ENCODE measurements at places on chromosomes 2 and 18. TPM values are rescaled to one million over a fixed set of nuclear protein-coding genes. Genes with fewer than 3 reads are reported as not detected.

GKN1 gene
- total RNA-seq: not detected

FIGN gene
- not detected for total RNA-seq

KLHL41 gene
- total RNA-seq: not detected

TEKT4 gene
- total RNA-seq: not detected

EML4 gene
- 240 TPM for total RNA-seq

WBP1 gene
- 70.6 TPM for total RNA-seq

DNA sequence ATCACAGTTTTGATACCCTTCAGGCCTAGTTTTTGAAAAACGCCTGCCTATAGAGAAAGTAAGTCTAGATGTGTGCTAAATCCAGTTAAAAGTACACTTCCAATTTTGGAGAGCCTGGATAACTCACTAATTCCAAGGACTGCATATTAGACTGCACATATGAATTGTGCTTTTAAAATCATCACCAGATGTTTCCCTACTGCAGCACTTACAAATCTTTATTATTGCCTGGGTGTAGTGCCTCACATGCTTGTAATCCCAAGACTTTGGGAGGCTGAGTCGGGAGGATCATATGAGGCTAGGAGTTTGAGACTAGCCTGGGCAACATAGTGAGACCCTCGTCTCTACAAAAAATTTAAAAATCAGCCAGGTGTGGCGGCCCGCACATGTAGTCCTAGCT lies 35.9 kb upstream of the HTR2B start:
- DNase-seq: no peak

GRCh38 chr2:241298673-241299072 lies 16.8 kb downstream of the HDLBP start:
- no peak for DNase-seq

GRCh38 chr2:23500836-23501235 lies 115.9 kb downstream of the KLHL29 start:
- no peak for DNase-seq

- peak; percentile 16 for DNase-seq
Measured at GRCh38 chr2:1550658-1551316, 137.5 kb downstream of the TPO start.

DNA sequence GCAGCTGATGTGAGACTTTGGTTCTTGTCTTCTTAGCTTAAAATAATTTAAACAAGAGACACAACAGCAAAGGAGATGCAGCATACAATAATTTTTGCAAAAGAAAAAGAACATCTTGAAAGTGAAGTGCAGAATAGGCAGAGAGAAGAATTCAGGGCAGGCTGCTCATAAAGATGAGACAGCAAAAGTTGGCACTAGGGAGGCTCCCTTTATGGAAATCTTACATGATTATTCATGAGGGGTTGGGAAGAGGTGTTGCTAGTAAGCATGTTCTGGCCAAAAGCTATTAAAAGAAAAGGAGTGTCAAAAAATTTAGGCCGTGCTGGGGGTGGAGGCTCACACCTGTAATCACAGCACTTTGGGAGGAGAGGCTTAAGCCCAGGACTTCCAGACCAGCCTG lies 4.2 kb upstream of the ALPP start:
- no peak for DNase-seq

- no peak for DNase-seq
Measured at GRCh38 chr2:131038258-131039100, 54.8 kb downstream of the FAM168B start.

DNA sequence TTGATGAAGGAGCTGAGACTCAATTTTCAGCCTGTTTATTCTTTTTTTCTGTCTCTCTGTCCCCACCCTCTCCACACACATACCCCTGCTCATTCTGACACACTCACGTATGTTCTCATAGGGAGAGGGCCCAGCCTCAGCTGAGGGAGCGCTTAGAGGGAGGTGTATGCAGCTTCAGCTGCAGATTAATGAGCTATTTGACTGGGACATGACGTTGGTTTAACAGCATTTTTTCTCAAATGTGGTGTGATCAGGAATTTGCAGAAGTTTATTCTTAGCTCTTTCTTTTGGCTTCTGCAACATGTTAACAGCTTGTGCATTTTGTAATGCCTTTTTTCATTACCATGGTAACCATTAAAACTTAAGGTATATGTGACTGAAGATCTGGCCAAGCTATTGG lies 1547.1 kb upstream of the PIK3C3 start:
- DNase-seq: no peak

GRCh38 chr2:11540996-11541692 lies 7.3 kb downstream of the GREB1 start:
- no peak for DNase-seq

GRCh38 chr2:184444623-184445223 lies 153.6 kb upstream of the ZNF804A start:
- no peak for DNase-seq

- DNase-seq: no peak
Measured at GRCh38 chr18:59275406-59275949, 2.2 kb upstream of the RAX start.

DNA sequence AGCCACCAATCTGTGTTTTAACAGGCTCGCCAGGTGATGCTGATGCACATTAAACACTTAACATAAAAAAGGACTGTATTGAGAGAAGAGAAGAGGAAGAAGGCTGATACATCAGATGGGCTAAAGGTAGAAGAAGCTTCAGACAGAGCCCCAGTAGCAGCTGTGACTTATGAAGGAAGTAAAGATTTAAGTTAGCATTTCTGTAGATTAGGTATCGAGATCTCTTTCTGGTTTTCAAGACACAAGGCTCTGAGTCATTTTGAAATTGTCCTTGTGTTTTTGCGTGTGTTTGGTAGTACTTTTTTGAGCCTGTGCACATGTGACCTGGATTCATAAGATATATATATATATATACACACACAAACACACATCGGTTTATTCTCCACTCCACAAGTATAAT lies 40.6 kb upstream of the GCFC2 start:
- DNase-seq: no peak

GRCh38 chr18:21743166-21743832 lies 2.7 kb downstream of the MIB1 start:
- no peak for DNase-seq

DNA sequence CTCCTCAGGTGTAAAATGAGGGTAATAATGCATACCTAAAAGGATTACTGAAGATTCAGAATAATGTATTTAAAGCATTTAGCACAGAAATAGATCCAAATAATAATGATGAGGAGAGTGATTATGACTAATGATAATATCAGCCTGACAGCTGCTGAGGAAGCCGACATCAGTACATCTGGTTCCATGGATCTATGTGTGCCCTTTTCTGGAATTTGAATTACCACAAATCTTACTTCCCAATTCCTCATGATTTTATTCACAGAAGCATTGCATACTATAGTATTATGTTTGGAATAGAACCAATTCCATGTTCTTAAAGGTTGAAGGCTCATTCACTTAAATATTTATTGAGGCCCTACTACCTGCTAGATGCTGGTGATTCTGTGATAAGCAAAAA lies 248.9 kb upstream of the THUMPD2 start:
- DNase-seq: no peak

DNA sequence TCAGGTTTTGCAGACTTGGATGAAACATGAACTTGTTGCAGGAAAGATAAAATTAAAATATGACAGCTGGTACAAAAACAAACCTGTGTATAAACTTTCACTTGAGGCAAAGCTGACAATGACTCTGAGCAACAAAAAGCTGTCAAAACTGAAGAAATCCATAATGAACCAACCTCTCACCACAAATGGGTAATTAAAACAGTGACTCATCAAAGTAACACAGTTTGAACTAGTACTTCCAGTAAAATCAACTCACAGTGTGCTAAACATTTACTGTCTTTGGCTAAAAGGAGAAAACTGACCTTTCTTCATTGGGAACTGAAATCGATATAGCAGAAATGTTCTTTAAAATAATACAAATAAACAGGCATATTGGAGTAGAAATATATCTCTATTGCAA lies 209.7 kb downstream of the WDPCP start:
- DNase-seq: no peak

DNA sequence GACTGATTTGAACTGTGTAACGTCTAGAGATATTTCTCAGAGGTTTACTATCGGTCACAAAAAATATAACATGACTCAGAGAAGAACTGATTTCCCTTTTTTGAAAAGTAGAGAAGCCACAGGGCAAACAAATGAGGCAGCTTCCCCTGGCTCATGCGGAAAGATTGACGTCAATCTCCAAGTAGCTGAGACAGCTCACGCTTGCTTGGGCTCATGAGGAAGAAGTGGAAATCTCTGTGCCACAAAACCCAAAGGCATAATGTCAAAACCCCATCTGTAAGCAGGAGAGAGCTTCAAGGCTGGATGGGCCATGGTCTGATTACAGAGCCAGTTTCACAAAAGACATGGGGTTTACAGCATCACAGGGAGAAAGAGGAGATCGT lies 188.1 kb downstream of the ARL4C start:
- DNase-seq: peak; percentile 40

DNA sequence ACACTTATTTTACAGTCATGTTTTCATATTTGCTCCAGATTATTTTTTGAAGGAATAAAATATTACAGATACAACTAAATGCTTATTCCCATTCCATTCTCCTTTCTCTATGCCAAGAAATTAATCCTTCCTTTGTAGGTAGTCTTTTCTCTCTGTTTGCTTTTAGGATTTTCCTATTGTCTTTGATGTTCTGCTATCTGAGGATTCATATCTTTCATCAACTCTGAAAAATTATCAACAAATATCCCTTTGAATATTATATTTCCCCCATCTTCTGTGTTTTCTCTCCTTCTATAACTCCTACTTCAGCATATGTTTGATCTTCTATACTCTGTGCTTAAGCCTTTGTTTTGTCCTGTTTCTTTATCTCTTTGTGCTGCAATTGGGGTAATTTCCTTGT lies 260.4 kb upstream of the RBMS1 start:
- DNase-seq: no peak

GRCh38 chr2:229223107-229223506 lies 48.0 kb downstream of the PID1 start:
- DNase-seq: no peak

- no peak for DNase-seq
Measured at GRCh38 chr2:182004945-182005520, 19.4 kb downstream of the PPP1R1C start.

GRCh38 chr18:69186162-69186561 lies 214.5 kb upstream of the DOK6 start:
- DNase-seq: no peak

GRCh38 chr2:85727798-85728197 lies 26.0 kb upstream of the ATOH8 start:
- no peak for DNase-seq

GRCh38 chr2:235135990-235136561 lies 184.3 kb downstream of the SH3BP4 start:
- peak; percentile 45 for DNase-seq

GRCh38 chr2:101199251-101199791 lies 48.1 kb upstream of the TBC1D8 start:
- DNase-seq: no peak

DNA sequence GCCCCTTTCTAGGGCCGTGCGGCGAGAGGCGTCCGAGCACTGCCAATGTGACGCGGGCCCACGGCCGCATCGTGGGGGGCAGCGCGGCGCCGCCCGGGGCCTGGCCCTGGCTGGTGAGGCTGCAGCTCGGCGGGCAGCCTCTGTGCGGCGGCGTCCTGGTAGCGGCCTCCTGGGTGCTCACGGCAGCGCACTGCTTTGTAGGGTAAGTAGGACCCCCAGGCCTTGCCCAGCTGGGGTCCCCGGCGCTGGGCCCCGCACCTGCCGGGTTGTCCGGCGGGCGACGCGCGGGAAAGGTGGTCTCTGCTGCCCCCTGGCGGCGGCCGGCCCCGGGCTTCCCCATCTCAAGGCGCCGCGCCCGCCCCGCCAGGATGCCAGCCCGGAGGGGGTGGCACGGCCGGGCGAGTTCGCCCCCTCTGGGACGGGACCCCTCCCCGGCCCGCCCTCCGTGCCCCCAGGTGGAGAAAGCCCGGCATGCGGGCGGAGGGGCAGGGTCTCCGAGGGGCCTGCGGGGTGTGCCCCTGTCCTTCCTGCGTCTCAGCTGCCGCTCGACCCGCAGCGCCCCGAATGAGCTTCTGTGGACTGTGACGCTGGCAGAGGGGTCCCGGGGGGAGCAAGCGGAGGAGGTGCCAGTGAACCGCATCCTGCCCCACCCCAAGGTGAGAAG lies 1.9 kb downstream of the PRSS56 start:
- DNase-seq: peak; percentile 42

- DNase-seq: no peak
Measured at GRCh38 chr2:19357402-19358241, 801 bp downstream of the OSR1 start.

GRCh38 chr18:41121116-41121826 lies 833.8 kb upstream of the PIK3C3 start:
- DNase-seq: no peak

DNA sequence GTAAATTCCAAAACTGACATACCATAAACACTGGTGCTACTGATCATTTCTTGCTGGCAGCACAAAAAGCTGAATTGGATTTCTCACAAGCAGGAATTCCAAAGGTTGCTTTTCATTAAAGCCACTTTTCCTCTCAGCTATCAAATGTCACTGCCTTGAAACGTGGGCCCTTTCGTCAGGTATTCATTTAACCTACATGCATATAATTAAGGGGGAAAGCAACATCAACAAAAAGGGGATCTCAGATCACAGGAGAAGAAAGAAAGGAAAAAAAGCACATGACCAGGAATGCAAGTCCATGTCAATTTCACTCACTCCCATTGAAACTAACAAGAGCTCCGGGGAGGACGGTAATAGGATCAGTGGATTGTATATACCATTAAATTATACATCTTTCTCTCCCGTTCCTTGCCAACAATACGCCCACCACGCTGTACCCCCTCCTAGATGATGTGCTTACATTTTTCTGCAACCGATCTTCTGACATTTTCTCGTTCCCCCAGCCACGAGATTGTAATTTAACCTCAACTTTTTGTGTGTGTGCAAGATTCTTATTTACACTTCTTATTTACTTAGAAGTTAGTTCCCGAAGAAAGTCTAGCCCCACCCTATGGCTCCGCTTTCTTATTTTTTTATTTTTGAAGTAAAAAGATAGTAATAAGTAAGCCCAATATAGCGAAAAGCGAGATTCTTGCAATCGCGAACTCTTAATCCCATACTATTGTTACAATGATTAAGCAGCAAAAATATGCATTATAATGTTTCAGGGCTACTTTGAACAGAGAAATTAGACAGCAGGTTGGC lies 725 bp downstream of the FIGN start:
- no peak for DNase-seq

DNA sequence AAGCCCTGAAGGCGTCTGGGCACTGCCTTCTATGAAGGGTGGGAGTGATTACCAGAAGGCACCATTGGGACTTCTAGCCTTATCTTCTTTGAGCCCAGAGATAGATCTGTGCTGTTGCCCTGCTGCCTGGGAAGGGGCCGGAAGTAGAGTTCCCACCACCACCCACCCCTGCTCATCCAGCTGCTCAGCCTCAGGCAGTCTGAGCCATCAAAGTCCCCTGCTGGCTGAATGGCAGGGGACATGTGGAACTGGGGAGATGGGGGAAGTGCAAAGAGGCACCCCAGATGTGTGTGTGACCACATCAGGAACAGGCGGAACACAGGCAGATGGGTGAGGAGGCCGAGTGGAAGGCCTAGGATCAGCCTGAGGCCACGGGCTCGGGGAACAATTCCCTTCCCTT lies 3.3 kb upstream of the WNT10A start:
- no peak for DNase-seq

- no peak for DNase-seq
Measured at GRCh38 chr2:2229626-2230432, 101.2 kb downstream of the MYT1L start.

- DNase-seq: no peak
Measured at GRCh38 chr2:146873646-146874259, 971.1 kb upstream of the ACVR2A start.
